ENCODE measurements at places on chromosomes 7 and 10.

DNA sequence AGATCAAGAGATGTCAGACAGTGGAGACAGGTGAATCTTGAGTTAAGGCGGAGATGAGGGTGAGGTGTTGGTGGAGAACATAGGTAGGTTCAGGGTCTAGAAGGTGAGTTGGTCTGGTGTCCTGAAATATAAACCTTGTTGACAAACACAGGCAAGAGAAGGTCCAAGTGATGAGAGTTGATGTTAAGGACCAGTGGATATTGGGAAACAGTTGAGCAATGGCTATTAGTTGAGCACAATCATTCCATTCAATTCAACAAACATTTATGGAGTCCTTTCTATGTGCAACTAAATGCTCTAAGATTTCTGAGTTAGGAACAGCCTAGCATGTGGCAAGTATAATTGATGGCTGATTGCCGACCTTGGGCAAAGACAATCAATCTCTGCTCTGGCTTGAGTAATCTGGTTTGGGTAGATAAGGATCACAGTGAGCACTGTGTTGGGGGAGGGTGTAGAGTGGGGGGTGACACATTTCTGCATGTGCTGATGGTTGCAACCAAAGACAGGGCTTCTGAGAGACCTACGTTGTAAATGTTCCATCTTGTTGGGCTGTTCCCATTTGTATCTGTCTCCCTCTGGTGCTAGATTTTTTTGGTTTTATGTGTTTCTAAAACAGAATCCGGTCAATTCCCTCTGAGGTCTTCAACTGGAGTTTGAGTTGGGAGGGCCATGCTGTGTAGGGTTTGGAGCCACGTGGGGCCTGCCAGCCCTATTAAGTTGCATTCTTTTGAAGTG is 201.1 kb downstream of the BAMBI start:
- DNase-seq, result no peak

DNA sequence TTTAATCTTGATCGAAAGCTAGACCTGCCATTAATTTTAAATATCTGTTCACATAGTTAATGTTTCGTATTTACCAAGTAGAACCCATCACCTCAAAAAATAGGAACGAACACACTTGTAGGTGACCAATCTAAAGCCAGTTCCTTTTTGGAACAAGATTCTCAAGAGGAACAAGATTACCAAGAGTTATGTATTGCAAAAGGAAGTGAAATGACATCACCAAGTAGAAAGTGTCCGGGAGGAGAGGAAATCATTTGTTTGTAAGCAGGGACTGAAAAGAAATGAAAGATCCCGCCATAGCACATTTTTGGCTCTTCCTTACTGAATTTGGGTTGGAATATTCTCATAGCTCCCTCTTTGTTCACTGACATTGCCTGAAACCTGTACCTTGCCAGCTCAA is 1200.5 kb downstream of the SORCS1 start:
- DNase-seq, result no peak

DNA sequence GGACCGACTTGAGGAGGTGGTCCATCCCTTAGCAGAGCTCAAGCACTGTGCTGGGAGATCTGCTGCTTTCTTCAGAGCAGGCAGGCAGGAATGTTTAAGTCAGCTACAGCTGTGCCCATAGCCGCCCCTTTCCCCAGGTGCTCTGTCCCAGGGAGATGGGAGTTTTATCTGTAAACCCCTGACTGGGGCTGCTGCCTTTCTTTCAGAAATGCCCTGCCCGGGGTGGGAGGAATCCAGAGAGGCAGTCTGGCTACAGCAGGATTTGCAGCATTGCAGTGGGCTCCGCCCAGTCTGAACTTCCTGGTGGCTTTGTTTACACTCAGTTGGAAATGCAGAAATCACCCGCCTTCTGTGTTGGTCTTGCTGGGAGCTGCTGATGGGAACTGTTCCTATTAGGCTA is 51.2 kb upstream of the SEMA3A start:
- DNase-seq, result no peak

- no peak for DNase-seq
Observed at GRCh38 chr10:1589257-1589656, 148.1 kb downstream of the ADARB2 start.

GRCh38 chr10:100825325-100825875 is 80.0 kb downstream of the PAX2 start:
- no peak for DNase-seq

GRCh38 chr7:79619216-79619615 is 165.7 kb upstream of the MAGI2 start:
- DNase-seq, result no peak

GRCh38 chr7:122290476-122290875 is 14.1 kb downstream of the FEZF1 start:
- DNase-seq, result no peak

GRCh38 chr10:48332871-48333216 is 26.4 kb downstream of the MAPK8 start:
- no peak for DNase-seq

GRCh38 chr10:43408331-43408709 is 666 bp downstream of the HNRNPF start:
- no peak for DNase-seq

DNA sequence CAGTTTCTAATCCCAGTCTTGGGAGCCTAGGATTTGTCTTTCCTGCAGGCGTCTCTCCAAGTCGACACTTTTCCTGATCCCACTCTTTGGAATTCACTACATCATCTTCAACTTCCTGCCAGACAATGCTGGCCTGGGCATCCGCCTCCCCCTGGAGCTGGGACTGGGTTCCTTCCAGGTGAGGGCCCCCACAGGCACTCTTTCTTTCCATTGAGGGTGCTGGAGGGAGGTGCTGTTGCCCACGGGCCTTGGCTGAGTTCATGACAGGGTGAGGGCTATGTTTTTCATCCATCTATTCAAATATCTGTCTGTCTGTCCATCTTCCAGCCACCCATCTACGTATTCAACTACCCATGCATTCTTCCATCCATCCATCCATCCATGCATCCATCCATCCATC is 12.6 kb downstream of the GHRHR start:
- DNase-seq, result no peak

DNA sequence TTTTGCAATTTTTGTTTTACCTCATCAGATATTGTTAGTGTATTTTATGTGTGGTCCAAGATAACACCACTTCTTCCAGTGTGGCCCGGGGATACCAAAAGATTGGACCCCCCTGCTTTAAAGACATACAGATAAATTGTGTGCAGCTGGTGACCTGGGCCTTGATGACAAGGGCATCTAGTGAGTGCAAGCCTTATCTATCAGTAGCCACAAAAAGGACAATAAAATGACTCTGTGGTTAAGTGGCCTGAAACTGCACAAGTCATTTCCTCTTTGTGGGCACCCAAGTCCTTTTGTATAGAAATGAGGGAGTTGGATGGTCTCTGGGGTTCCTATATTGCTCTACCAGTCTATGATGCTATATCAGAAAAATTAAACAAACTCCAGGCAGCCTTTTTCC is 98.1 kb downstream of the PARD3 start:
- no peak for DNase-seq

- no peak for DNase-seq
Observed at GRCh38 chr10:15122477-15123030, 25.4 kb downstream of the RPP38 start.

- DNase-seq, result no peak
Observed at GRCh38 chr7:94355454-94355853, 39.2 kb upstream of the COL1A2 start.

- no peak for DNase-seq
Observed at GRCh38 chr7:118222591-118222990, 1.9 kb upstream of the ANKRD7 start.

DNA sequence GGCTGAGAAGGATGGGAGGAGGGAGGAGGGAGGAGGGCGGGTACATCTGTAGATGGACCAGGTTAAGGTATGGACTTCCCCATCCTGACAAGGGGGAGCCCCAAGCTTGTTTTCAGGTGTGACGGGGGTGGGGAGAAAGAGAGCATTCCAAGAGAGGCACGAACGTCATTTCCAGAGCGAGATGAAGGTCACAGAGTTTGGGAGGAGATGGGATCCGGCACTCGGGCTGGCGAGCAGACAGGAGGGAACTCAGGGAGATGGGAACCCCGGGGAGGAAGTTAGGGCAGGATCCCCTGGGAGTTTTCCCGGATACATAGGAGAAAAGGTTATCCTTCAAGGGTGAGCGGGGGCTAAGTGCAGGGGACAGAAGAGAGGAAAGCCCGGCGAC is 118.8 kb downstream of the CUX1 start:
- DNase-seq, result no peak

DNA sequence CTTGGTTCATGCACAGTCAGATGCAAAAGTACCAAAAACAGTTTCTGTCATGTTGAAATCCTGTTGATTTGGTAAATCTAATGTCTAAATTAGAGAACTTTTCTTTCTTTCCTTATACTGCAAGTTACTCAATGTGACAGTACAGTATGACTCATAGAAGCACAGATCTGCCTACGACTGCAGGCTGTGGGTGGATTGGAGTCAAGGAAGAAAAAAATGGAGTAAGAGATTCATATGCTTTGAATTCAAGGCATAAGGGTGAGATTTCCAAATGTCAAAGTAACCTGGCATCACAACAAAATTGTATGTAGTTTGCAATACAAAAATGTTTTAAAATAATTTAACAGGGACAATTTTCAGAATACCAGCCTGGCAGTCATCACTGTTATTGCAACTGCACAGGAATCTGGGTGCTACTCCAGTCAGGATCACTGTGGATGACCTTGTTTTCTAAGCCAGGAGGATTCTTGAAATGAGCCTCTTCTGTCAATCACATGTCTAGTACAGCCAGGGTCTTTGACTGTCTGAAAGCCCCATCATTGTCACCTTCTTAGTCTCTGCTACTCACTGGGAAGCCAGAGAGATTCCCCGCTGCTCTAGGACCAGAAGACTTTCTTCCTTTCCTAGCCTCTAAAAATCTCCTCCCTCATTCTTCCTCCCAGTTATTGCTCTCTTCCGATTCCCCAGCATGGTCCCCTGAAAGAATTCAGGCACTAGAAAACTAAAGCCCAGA is 83.6 kb downstream of the CD36 start:
- no peak for DNase-seq

DNA sequence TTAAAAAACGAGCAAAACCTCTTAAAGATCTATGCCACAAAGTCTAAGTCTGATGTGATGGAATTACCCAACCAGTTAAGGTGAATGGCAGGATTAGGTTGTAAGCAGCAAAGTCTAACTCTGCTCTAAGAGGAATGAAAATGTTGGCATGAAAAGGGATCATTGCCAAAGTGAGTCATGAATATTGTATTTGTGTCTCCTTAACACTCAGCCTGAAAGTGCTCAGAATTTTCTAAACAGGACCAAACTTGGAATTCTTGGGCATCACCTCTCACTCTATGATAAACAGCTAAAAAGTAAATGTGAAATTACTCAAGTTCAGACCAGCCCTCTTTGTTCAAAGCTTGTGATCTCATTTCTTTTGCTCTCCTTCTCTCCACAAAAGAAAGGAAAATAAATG is 27.0 kb downstream of the PPP1R3A start:
- no peak for DNase-seq

DNA sequence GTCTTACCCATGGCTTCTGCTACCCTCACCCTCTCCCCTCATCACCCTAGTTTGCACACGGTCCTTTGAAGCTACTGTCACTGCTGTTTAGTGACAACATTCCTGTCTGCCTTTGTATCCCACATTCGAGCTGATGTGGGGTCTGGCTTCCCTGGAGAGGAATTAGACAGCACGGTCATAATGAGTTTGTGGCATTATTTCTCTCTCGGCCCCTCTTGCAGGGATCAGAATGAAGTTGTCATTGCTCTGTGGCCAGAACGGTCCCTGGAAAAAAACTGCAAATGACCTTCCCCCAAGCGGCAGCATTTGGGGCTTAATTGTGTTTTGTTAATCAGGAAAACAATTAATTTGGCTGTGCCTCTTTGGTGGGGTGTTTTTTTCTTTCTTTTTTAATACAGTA is 317.2 kb upstream of the PODXL start:
- no peak for DNase-seq

DNA sequence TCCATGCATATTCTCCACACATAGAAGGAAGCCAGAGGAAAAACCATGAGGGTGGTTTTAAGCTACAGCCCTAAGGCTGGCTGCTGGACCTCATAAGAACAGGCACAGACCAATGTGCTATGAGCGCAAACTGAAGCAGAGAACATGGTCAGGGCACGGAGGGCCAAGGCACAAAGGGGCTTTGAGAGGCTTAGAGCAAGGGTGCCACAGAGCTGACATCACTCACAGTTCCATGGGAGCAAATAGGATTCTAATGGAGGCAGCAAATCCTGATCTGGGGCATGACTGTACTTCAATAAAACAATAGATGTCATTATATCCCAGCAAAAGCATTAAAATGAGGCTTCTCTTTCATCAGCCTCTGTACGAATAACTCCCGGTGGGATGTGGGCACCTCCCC is 162.4 kb downstream of the COBL start:
- DNase-seq, result no peak

- DNase-seq, result no peak
Observed at GRCh38 chr7:44056681-44057080, 8.7 kb downstream of the PGAM2 start.

GRCh38 chr10:49050366-49050765 is 65.0 kb downstream of the VSTM4 start:
- no peak for DNase-seq

- no peak for DNase-seq
Observed at GRCh38 chr7:111092406-111093236, 1.7 kb downstream of the LRRN3 start.

DNA sequence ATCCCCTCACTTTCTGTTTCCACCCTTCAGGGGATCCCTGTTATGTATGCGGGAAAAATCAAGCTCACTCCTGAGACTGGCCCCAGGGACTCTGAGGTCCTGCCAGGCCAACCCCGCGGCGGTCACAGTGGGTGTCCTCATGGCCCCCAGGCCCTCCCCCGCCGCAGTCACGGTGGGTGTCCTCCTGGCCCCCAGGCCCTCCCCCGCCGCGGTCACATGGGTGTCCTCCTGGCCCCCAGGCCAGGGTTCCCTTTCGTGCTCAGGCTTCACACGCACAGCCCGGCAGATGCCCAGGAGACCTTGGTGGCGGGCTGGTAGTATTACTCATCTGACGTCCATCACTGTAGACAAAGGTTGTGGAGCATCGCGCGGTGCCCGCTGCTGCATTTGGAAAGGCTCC is 491.0 kb upstream of the FOXK1 start:
- DNase-seq, result no peak

GRCh38 chr7:107638594-107638993 is 22.0 kb upstream of the SLC26A4 start:
- DNase-seq, result no peak

DNA sequence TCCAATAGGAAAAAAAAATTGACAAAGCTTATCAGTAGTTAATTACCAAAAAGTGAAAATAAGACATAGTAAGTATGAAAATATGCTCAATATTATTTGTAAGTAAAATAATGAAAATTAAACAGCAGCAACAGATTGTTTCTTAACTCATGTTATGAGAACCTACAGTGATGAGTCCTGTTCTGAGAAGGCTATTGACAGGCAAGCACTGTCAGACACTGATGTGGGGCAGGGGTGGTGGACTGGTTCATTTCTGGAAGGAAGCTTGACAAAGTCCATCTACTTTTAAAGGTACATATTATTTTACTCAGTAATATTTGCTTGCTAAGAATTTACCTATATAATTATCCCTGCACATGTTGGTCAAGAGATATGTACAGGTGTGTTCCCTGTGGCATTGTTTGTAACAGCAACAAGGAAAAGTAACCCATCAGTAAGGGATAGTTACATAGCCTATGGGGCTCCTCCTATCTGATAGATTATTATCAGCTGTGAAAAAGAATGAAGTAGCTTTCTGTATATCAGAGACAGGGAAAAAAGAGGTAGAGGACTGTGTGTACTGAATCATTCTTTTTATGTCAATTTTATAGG is 161.6 kb downstream of the RTKN2 start:
- DNase-seq, result no peak

- no peak for DNase-seq
Observed at GRCh38 chr10:16965740-16966447, 148.7 kb upstream of the RSU1 start.

Measured in stimulated activated CD4-positive, alpha-beta T cell treated with anti-CD3 and anti-CD28 coated beads, Interleukin-15, amount 100 ng/mL, for 48 hours (primary cell).